ENCODE measurements at places on chromosomes 6 and 20. TPM values are rescaled to one million over a fixed set of nuclear protein-coding genes. Genes with fewer than 3 reads are reported as not detected.

GRCh38 chr6:87165185-87165584 is 9.8 kb downstream of the ZNF292 start:
- DNase-seq, result no peak

DNA sequence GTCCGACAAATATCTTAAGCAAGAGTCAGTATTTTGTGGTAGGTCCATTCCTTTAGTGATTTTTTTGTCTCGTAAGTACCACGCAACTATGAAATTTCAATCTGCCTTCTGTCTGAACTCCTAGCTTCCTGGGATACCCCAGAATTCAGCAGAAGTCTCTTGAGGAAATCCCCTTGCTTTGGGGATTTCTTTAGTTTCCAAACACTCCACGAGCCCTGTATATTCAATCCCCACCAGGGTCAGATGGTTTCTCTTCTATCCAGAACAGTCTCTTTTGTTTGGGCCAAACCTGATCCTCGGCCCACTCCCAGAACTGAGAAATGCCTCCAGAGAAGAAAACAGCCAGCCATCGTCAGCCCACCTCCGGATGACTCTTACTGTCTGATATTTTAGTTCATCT is 113.0 kb downstream of the CHD6 start:
- DNase-seq, result no peak

The SPATS1 gene
- total RNA-seq, result 0.25 TPM

The SLC17A2 gene
- total RNA-seq, result not detected

The CLDN20 gene
- total RNA-seq, result not detected

The LBP gene
- not detected for total RNA-seq

DNA sequence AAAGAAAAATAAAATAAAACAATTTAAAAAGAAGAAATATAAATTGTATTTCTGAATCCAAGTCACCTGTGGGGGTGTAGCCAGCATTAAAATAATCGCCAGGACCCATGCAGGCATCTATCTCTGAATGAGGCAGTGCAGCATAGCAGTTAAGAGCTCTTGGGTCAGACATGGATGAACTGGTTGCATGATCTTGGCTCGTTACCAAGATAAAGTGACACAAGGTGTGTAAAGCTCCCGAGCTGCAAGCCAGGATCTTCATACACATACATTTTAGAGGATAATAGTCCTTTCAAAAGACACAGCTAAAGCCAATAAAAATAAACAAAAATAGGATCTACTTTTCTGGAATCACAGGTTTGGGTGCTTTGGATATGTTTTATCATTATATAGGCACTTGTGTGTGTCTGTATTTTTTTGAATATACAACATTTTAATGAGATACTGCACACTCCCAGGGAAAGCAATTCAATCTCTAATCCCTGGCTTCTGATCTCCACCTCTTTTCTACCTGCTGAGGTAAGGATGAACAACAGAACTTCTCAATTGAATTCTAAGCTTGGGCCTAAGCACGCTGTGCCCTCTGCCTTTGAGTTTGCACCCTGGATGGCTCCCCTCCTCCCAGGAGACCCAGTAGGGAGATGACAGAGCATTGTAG is 8.9 kb downstream of the TRIM10 start:
- DNase-seq, result no peak

DNA sequence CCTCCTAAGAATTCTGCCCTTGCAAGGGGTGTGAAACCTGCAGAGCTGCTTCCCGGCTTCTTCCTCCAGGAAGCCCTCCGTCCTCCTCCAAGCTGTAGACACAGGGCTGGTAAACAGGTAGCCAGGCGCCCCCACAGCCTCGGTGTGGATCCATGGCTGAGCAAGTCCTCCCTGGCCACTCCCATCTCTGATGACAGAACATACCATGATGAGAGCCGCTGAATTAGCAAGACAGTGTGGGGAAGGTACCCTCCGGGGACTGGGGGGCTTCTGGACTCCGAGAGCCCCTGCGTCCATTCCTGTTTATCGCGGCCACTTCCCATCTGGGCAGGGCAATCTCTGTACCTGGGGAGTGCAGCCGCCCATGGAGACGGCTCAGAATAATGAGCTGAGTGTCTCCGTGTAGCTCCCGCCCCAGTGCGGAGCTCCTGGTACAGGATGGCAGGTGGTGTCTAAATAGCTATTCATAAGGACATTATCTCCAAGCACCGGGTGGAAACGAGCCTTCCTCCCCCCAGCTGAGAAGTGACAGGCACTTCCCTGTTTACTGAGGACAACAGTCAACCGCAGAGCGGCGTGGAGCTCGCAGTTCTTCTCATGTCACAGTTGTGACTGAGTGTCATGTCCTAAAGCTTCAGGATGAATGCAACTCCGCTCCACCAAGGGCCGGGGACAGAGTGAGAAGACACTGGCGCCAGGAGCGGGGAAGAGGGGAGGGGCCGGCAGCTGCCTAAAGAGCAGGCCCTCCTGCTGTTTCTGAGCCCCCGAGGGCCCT is 22.7 kb upstream of the NTSR1 start:
- DNase-seq, result peak; percentile 61

DNA sequence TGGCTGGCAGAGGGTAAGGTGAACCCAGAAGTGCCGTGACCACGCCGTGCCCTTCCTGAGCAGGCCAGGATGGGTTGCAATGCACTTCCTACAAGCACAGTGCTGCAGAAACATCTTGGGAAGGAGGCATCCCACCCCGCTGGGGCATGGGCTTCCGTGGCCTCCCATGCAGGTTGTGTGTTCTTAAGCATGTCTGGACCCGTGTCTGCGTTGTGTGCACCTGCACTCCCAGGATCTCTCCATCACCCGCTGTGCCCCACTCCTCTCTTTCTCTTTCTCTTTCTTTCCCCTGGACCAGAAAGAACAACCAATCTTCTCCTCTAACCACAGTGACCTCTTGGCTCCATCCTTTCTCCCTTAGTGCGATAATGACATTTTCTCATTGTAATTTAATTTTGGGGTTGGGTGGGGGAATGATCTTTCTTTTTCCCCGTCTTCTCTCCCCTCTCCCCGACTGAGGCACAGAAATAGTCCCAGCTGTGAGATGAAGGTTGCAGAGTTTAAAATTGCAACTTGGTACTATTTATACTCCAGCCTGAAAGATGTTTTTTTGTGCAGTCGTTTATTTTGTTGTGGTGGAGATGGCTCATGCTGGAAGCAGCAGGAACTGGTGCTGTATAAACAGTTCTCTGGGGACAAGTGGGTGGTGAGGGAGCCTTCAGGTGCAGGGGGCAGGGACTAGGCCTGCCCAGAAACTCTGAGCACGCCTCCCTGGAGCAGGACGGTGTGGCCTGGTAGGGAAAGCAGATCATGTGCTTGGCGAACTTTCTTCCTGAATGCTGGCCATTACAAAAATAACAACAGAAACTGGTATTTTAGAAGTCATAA is 20.5 kb downstream of the BCAS4 start:
- DNase-seq, result no peak

The BEND3 gene
- 11.2 TPM for total RNA-seq

The NR2E1 gene
- 0.25 TPM for total RNA-seq

The COL9A3 gene
- total RNA-seq, result 10.5 TPM

DNA sequence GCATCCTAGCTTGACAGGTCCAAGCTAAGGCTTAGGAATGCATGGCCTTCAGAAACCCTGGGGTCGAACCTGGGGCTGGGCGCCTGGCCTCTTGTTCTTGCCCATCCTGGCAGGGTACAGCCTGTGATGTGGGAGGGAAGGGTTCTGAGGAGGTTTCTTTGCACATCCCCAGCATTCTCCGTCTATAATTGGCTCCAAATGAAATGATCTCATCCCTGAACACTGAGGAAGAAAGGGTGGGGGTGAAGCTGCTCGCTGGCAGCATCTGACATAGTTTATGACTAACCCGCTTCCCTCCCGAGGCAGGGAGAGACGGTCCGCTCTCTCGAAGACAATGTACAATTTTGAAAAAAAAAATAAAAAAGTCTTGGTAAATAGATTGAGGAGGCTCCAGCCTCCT is 67.1 kb upstream of the ZNFX1 start:
- no peak for DNase-seq

The TRAPPC3L gene
- total RNA-seq, result not detected
